ENCODE measurements at places on chromosomes 4 and X.

DNA sequence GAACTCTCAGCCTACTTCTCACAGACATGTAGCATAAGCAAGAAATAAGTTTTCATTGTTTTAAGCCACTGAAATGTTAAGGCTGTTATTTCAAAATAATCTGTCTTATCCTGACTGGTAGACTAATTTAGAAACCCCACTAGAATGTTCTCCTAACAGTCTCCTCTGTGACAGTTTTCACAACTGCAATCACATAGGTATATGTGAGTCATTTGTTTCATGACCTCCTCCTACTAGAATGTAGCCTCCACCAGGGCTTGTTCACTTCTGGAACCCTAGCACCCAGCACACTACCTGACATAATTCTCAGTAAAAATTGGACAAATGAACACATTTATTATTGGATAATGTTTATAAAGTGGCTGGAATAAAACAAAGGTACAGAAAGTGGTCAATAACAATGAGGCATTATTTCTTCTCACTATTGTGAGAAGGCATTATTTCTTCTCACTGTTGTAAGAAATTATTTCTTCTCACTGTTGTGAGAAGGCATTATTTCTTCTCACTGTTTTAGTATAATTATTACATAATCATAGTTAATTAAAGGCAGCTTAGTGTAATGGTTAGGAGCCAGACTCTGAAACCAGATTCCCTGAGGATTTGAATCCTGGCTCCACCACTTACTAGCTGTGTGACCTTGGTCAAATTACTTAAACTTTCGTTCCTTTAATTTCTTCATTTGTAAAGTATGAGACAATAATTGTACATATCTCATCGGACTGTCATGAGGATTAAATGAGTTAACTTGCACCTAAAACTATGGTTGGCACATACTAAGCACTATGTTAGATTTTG, 251.5 kb downstream of the RASL11B start:
- no peak for DNase-seq

GRCh38 chrX:110914281-110914680, 118.7 kb upstream of the CHRDL1 start:
- no peak for DNase-seq

DNA sequence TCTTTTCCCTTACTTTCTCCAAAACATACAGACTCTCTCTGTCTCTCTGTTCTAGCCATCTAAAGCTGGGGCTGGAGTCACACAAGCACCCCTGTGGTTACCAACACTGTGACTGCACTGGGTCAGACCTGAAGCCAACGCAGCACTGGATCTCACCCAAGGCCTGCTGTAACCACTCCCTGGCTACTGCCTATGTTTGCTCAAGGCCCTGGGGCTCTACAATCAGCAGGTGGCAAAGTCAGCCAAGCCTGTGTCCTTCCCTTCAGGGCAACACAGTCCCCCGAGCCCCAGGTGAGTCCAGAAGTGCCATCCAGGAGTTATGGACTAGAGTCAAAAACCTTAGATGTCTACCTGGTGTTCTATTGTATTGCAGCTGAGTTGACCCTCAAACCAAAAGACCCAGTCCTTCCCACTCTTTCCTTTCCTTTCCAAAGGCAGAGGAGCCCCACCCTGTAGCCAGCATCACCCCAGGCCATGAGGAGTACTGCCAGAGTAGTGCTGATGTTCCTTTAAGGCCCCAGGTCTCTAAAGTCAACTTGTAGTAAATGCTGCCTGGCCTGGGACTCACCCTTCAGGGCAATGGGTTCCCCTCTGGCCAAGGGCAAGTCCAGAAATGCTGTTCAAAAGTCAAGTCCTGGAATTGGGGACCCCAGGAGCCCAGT, 58.8 kb upstream of the RAP2C start:
- no peak for DNase-seq

GRCh38 chr4:72768364-72768763, 199.3 kb upstream of the ADAMTS3 start:
- DNase-seq, result no peak
